CD8-positive, alpha-beta memory T cell (primary cell): ENCODE measurements at places on chromosomes 2 and 18. TPM values are rescaled to one million over a fixed set of nuclear protein-coding genes. Genes with fewer than 3 reads are reported as not detected.

Gene IL1R1
- 3.7 TPM for total RNA-seq

Gene TTC31
- total RNA-seq = 28.0 TPM

GRCh38 chr2:10530607-10531239 is 82.6 kb upstream of the ODC1 start:
- H3K27me3 ChIP-seq = no peaks in the 10 kb centered on the region
- no peak for DNase-seq
- no peaks in the 10 kb centered on the region for H3K4me1 ChIP-seq
- H3K36me3 ChIP-seq = no peaks in the 10 kb centered on the region
- H3K27ac ChIP-seq = no peak overlapping the region

DNA sequence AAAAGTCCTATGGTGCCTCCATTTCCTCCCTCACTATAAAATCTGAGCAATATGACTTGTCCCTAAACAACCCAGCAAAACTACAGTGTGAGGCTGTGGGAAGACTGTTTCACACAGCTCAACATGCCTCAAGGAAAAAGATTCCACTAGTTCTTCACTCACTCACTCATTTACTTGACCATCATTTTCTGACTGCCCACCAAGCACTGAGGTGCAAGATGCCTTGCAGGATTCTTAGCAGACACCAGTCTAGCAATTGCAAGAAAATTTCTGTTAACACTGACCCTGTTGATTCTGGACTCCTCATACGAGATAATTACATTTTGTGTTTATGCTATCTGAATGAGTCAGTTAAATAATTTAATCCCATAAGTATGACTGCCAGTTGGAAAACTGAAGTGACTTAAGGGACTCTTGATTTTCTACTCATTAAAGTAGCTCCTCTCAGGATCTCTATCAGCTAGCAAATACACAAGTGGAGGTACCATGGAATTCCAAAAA is 51.9 kb upstream of the PCBP1 start:
- H3K27me3 ChIP-seq = no peaks in the 10 kb centered on the region
- H3K4me1 ChIP-seq = no peaks in the 10 kb centered on the region
- no peak overlapping the region for H3K27ac ChIP-seq
- H3K4me3 ChIP-seq = no peak overlapping the region

DNA sequence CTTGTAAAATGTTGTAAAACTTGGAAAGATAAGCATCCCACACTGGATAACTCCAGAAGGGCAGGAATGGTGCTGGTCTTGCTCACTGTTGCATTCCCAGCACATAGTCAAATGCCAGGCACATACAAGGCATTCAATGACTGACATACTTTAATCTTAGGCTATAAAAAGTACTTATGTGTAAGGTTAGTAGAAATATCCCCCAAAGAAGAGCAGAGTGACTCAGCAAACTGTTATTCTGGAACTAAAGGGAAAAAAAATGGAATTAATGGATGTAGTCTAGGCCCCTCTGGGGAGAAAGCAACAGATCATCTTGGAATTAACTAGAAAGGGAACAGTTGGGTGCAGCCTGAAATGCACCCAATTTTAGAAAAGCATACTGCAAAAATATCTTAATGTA is 9.0 kb downstream of the ZBTB14 start:
- no peaks in the 10 kb centered on the region for H3K27me3 ChIP-seq
- H3K27ac ChIP-seq = no peak overlapping the region
- DNase-seq = no peak
- no peak overlapping the region for H3K4me3 ChIP-seq

GRCh38 chr2:148557844-148558436 is 86.6 kb upstream of the EPC2 start:
- no peak overlapping the region for H3K27ac ChIP-seq
- no peaks in the 10 kb centered on the region for H3K27me3 ChIP-seq
- H3K4me3 ChIP-seq = no peak overlapping the region
- no peaks in the 10 kb centered on the region for H3K36me3 ChIP-seq
- peaks cover 8% of the 10 kb centered on the region for H3K4me1 ChIP-seq

- H3K27ac ChIP-seq = no peak overlapping the region
- DNase-seq = no peak
- H3K27me3 ChIP-seq = no peaks in the 10 kb centered on the region
- no peak overlapping the region for H3K4me3 ChIP-seq
- H3K4me1 ChIP-seq = no peaks in the 10 kb centered on the region
- no peaks in the 10 kb centered on the region for H3K36me3 ChIP-seq
Observed at GRCh38 chr2:19797871-19798270, 103.9 kb downstream of the TTC32 start.

GRCh38 chr2:869357-869871 is 81.2 kb upstream of the SNTG2 start:
- peaks cover 3% of the 10 kb centered on the region for H3K27me3 ChIP-seq
- no peak overlapping the region for H3K4me3 ChIP-seq
- H3K4me1 ChIP-seq = no peaks in the 10 kb centered on the region
- H3K36me3 ChIP-seq = no peaks in the 10 kb centered on the region
- no peak overlapping the region for H3K27ac ChIP-seq

DNA sequence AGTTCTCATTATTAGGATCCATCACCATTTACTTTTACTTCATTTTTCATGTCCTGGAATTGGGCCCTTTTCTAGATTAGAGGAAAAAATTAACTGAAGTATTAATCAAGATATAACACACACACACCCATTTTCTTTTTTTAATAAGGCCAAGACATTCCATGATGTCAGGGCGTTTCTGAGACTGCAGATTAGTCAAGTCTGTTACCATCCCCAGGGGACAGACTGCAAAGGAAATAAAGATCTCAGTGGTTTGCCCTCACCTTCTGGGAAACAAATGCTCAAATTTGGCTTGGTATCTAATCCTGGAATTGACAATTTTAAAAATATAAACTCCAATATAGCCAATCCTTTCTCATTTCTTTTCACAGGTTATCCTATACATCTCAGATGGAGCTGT is 27.4 kb downstream of the RMP24 start:
- no peaks in the 10 kb centered on the region for H3K4me1 ChIP-seq
- no peaks in the 10 kb centered on the region for H3K27me3 ChIP-seq
- H3K27ac ChIP-seq = no peak overlapping the region
- H3K4me3 ChIP-seq = no peak overlapping the region
- H3K36me3 ChIP-seq = no peaks in the 10 kb centered on the region

DNA sequence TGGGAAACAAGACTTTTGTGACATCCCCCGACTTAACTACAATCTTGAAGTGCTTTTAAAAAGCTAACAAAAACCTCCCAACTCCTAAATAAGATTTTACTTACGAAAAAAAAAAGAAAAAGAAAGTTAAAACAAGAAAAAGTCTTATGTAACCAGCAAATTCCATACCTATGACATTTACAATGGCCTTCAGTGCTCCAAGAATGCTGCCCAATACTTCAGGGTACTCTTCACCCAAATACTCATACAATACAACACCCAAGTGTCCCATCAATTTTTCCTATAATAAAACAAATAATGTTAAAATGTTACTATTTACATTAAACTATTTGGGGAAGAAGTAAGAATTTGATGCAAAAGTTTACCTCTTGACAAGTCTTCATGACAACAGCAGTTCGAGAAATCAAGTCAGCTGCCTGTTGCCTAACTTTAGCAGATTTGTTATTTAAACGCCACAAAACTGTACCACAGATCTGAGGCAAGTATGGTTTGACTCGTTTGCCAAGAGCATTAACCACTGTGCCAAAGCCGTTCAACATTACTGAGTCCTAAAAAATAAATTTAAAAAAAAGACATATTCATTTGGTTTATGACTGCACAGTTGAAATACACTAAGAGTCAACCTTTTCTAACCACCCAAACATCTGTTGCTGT is 34.8 kb downstream of the SF3B1 start:
- H3K4me1 ChIP-seq = no peaks in the 10 kb centered on the region
- peaks cover 80% of the 10 kb centered on the region for H3K36me3 ChIP-seq
- H3K4me3 ChIP-seq = no peak overlapping the region
- no peaks in the 10 kb centered on the region for H3K27me3 ChIP-seq

DNA sequence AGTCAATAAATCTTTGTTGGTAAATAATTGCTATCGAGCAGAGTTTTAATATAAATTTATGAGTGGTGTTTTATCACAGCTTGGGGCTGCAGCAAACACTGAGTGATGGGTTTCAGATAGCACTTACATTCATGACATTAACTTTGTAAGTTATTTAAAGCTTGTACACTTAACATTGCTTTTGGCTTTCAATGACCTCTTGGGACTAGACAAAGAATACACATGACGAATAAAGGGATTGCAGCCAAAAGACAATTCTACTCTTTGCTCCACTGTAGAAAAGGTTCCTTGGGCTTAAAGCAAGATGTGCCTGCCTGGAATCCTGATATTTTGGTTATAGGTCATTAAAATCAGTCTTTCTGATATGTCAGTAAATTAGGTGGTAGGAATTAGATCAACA is 299.5 kb downstream of the GBX2 start:
- no peaks in the 10 kb centered on the region for H3K4me1 ChIP-seq
- H3K4me3 ChIP-seq = no peak overlapping the region
- H3K27ac ChIP-seq = no peak overlapping the region
- no peaks in the 10 kb centered on the region for H3K27me3 ChIP-seq
- DNase-seq = no peak

DNA sequence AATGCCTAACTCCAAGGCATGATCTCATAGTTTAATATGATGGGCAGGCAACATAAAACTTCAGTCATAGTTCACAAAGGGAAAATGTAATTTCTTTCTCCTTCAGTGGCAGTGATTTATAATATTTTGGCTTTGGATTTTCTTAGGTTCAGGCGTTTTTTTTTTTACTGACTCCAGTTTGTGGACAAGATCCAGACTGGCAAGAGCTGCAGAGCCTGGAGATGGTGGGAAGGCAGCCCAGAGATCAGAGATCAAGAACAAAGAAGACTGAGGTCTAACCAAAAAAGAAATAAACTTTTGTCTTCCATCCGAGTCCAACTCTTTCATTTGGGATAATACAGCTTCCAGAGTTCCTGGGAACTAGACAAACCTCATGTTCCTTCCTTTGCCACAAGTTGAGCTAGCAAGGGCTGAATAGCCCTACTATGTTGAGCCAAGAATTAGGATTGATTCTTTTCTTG is 215.3 kb upstream of the SETBP1 start:
- no peak overlapping the region for H3K27ac ChIP-seq
- no peaks in the 10 kb centered on the region for H3K36me3 ChIP-seq
- H3K4me3 ChIP-seq = no peak overlapping the region
- no peak for DNase-seq
- no peaks in the 10 kb centered on the region for H3K27me3 ChIP-seq
